ENCODE measurements at places on chromosomes 6 and 20. TPM values are rescaled to one million over a fixed set of nuclear protein-coding genes. Genes with fewer than 3 reads are reported as not detected.

The BACH2 gene
- 7.0 TPM for total RNA-seq

The ADA gene
- total RNA-seq: 12.4 TPM

The CTCFL gene
- total RNA-seq: not detected

The RAET1E gene
- total RNA-seq: 1.7 TPM

- H3K27ac ChIP-seq: no peak overlapping the region
- no peaks in the 10 kb centered on the region for H3K27me3 ChIP-seq
- H3K4me1 ChIP-seq: peaks cover 13% of the 10 kb centered on the region
- H3K4me3 ChIP-seq: no peak overlapping the region
- peaks cover 16% of the 10 kb centered on the region for H3K36me3 ChIP-seq
Measured at GRCh38 chr6:37168163-37168758, 1.7 kb upstream of the PIM1 start.

- H3K27me3 ChIP-seq: no peaks in the 10 kb centered on the region
- peak overlapping the region; percentile 91 for H3K4me3 ChIP-seq
- DNase-seq: no peak
- H3K36me3 ChIP-seq: no peaks in the 10 kb centered on the region
- peak overlapping the region; percentile 79 for H3K27ac ChIP-seq
Measured at GRCh38 chr6:26157251-26158075, 70.2 kb downstream of the HFE start.

- H3K4me3 ChIP-seq: no peak overlapping the region
- H3K27ac ChIP-seq: no peak overlapping the region
- H3K36me3 ChIP-seq: no peaks in the 10 kb centered on the region
- no peaks in the 10 kb centered on the region for H3K27me3 ChIP-seq
- H3K4me1 ChIP-seq: no peaks in the 10 kb centered on the region
Measured at GRCh38 chr6:19602434-19603013, 234.6 kb upstream of the ID4 start.

GRCh38 chr20:63116412-63117106, 99.4 kb downstream of the YTHDF1 start:
- H3K27ac ChIP-seq: no peak overlapping the region
- peak; percentile 18 for DNase-seq
- peaks cover 24% of the 10 kb centered on the region for H3K27me3 ChIP-seq
- no peaks in the 10 kb centered on the region for H3K36me3 ChIP-seq

GRCh38 chr6:36698871-36699271, 1.2 kb downstream of the RAB44 start:
- no peak overlapping the region for H3K4me3 ChIP-seq
- peaks cover 6% of the 10 kb centered on the region for H3K4me1 ChIP-seq
- DNase-seq: no peak
- H3K36me3 ChIP-seq: no peaks in the 10 kb centered on the region

- no peaks in the 10 kb centered on the region for H3K27me3 ChIP-seq
- no peaks in the 10 kb centered on the region for H3K4me1 ChIP-seq
- no peak overlapping the region for H3K4me3 ChIP-seq
- DNase-seq: no peak
- no peak overlapping the region for H3K27ac ChIP-seq
Measured at GRCh38 chr20:57658833-57659516, 38.7 kb upstream of the ZBP1 start.

DNA sequence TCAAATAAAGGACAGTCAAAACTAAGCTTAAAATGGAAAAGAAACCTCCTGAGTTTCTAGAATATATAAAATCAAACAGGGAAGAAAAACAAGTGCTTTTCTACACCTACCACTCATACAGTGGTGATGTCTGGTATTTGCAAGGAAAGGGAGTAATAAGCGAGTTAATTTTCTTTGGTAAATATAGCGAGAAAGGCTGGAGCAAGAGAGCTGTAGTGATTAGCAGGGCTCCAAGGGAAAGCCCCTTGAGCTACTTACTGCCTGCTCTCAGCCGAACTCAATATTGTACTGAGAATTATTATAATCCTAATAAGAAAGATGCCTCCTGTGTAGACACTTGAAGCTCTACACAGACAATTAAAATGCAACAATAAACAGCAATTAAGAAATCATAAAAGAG, 296.3 kb downstream of the LAMA2 start:
- no peaks in the 10 kb centered on the region for H3K36me3 ChIP-seq
- H3K27ac ChIP-seq: no peak overlapping the region
- no peak overlapping the region for H3K4me3 ChIP-seq
- no peaks in the 10 kb centered on the region for H3K27me3 ChIP-seq

DNA sequence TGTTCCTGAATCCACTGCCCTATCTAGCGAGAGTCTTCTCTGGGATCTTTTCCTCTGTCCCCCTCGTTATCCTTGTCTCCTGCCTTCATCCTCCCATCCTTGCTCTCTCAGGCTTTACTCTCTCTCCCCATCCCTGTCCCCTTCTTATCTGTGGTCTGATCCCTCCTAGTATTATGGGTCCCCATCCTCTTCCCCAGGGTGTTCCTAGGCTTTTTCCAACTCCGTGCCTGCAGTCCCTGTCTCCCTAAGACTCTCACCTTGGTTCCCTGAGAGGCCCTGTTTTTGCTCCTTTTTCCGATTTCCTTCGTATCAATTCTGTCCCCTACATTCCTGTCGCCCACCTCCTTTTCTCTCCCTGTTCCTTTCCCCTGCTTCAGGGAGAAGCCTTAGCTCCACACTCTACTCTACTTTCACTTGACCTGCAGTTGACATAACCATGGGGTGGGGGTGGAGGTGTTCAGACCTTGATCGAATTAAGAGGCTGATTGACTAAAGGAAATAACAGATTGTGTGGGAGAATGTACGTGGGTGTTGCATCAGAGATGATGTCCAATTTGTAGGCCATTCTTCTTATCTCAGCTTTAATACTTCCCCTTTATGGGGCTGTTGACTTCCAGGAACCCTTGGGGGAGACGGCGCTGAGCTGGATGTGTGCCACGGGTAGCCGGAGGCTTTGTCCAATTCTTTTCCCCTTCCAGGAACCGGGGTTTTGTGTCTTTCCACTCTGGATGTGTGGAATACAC, 905 bp downstream of the PPARD start:
- peaks cover 34% of the 10 kb centered on the region for H3K4me1 ChIP-seq
- H3K36me3 ChIP-seq: peaks cover 25% of the 10 kb centered on the region
- peak overlapping the region; percentile 51 for H3K27ac ChIP-seq
- peak; percentile 27 for DNase-seq
- H3K4me3 ChIP-seq: peak overlapping the region; percentile 98

DNA sequence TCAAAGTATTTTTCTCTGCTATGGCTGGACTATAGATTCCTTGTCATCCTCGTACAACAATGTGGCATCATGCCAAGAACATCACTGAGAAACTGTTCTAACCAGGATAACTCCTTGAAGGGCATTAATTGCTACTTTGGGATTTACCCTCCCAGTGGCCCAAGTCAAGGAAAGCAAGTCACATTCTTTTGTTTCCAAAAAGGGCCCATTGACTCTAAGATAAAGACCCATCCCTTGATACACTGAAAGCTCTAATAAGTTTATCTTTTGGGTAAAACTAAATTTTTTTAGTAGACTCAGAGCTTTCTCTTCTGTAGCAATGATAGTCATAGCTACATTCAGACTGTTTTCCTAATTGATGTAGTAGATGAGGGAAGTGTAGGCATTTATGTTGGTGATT, at the start of gene OR2J3:
TSS of gene OR2J3 (plus strand) at position 301 of the 400 bp plus-strand sequence. CDS start 3,833 bp downstream, outside the sequence.
- peaks cover 22% of the 10 kb centered on the region for H3K27me3 ChIP-seq
- H3K4me3 ChIP-seq: no peak within 1 kb of the TSS
- DNase-seq: no peak
- no peaks in the 10 kb centered on the region for H3K36me3 ChIP-seq
- H3K27ac ChIP-seq: no peak within 1 kb of the TSS

Data from PC-3 (cell line).